ENCODE measurements at places on chromosomes 5 and 9. TPM values are rescaled to one million over a fixed set of nuclear protein-coding genes. Genes with fewer than 3 reads are reported as not detected.

- no peak for DNase-seq
Observed at GRCh38 chr9:121947775-121948174, 145.3 kb downstream of the TTLL11 start.

GRCh38 chr9:70413799-70414775 is at the start of gene KLF9:
TSS of gene KLF9 (minus strand) at chr9:70414657. CDS start at chr9:70413363, 1,294 bp downstream.
- peak; percentile 87 for DNase-seq

DNA sequence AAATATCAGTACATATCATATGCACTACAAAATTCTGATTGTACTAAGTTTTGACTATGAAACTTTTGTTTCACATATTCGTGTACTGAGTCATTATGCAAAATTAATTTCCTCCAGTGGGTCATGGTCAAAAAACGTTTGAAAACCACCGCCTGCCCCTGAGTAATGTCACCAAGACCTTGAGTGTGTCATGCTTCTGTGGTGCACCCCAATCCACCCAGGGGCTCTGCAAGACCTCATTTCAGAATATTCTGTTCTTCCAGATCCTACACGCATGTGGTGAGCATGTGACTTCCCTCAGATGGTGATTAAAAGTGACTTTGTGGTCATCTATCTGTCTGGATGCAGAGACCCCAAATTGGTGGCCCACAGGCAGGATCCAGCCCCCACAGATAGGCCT is 31.0 kb downstream of the ABLIM3 start:
- no peak for DNase-seq

Gene SLC6A18
- total RNA-seq = not detected

- DNase-seq = no peak
Observed at GRCh38 chr9:83030391-83031107, 32.4 kb downstream of the RASEF start.

Gene PCDHB12
- total RNA-seq = 1.5 TPM

- DNase-seq = no peak
Observed at GRCh38 chr5:7894860-7895259, 25.9 kb downstream of the MTRR start.

Gene GABBR2
- 0.15 TPM for total RNA-seq

Gene HK3
- 8.6 TPM for total RNA-seq

- no peak for DNase-seq
Observed at GRCh38 chr9:129776566-129776937, 23.7 kb upstream of the PTGES start.

Gene IFNA13
- total RNA-seq = not detected

DNA sequence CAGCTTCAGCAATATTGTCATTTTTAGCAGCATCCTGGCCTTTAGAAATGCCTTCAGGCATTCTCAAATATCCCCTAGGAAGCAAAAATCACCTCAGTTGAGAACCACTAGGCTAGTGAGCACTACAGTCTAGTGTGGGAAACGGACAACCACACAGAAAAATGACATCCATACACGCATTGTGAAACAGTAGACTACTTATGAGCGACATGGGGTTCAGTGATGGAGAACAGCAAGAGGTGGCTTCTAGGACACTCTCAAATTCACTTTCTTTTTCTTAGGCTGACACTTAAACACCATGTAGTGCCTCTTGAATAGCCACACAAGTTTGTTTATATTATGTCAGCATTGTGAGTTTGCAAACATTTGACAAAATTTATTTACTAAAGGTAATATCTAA is 203.0 kb downstream of the KDM4C start:
- no peak for DNase-seq

DNA sequence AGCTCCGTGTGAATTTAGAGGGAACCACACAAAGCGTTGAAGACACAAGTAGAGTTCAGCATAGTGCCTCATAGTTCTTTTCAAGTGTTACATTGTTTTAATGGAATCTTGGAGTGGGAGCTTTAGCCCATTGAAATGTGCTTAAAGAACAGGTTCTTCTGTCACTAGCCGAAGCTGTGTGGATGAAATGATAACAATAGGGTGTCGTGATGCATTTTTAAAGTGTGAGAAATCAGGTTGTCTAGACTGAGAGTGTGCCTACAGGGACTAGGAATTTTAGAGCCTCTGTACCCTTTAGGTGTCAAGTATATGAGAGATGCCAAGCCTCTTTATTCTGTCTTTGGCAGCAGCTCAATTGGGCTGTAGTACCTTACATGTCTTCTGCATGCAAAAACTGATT is 83.0 kb downstream of the NDUFS4 start:
- DNase-seq = no peak

Gene GLRA1
- not detected for total RNA-seq

DNA sequence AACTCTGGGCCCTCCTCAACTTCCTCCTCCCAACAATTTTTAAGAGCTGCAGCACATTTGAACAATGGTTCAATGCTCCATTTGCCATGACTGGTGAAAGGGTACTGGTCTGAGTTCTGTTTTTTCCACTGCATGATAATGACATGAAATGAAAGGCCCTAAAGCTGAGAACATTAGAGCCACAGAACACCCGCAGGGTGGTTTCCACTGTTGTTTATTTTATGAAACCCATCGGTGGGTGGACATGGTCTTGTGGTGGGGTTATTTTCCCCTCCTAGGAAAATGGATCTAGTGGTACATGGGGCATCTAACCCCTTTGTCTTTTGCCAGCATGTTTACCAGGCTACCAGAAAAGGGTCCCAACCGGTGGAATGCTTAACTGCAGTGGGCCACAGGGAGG is 71.8 kb downstream of the SMARCA2 start:
- no peak for DNase-seq

Gene GABRA1
- total RNA-seq = not detected

Gene SVEP1
- total RNA-seq = 10.4 TPM

GRCh38 chr5:100566382-100567141 is 31.4 kb downstream of the FAM174A start:
- no peak for DNase-seq
